Hair follicular keratinocyte (primary cell): ENCODE measurements at places on chromosomes 5 and 9. TPM values are rescaled to one million over a fixed set of nuclear protein-coding genes. Genes with fewer than 3 reads are reported as not detected.

Gene ANXA2R
- 0.15 and 0.31 TPM in 2 replicates for total RNA-seq

Gene TNPO1
- total RNA-seq = 78.8 and 87.2 TPM in 2 replicates

Gene SPINK6
- 10.3 and 28.1 TPM in 2 replicates for total RNA-seq

Gene TRMT10B
- total RNA-seq = 2.0 and 4.9 TPM in 2 replicates

Gene TAS2R1
- not detected in 2 replicates for total RNA-seq

Gene ARL10
- total RNA-seq = 2.5 and 4.8 TPM in 2 replicates

Gene SELENOP
- 16.9 and 17.4 TPM in 2 replicates for total RNA-seq

Gene SPATA31A3
- total RNA-seq = not detected in 2 replicates

Gene PHF24
- 0.27 and 0.62 TPM in 2 replicates for total RNA-seq

Gene TBC1D13
- 7.0 and 15.4 TPM in 2 replicates for total RNA-seq

Gene LARP1
- total RNA-seq = 68.4 and 88.4 TPM in 2 replicates
